ENCODE measurements at places on chromosomes 1 and 21.

DNA sequence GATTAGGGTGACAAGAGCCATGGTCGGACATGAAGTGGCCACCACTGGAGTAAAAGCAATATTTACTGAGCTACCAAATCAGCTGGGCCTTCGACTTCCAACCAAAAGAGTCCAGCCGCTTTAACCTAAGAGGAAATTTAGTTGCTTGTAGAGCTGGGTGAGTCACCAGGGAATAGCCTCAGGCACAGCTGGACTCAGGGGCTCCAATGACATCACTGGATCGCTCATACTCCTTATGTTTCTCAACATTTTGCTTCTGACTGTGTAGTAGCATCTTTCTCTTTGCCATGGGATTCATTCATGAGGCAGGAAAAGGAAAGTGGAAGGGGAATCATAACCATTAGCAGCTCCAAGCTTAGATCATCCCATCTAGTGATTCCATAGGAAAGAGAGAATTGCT, 664.4 kb downstream of the MATN1 start:
- no peak for DNase-seq

GRCh38 chr1:151825204-151825603, 6.4 kb downstream of the RORC start:
- DNase-seq = no peak

DNA sequence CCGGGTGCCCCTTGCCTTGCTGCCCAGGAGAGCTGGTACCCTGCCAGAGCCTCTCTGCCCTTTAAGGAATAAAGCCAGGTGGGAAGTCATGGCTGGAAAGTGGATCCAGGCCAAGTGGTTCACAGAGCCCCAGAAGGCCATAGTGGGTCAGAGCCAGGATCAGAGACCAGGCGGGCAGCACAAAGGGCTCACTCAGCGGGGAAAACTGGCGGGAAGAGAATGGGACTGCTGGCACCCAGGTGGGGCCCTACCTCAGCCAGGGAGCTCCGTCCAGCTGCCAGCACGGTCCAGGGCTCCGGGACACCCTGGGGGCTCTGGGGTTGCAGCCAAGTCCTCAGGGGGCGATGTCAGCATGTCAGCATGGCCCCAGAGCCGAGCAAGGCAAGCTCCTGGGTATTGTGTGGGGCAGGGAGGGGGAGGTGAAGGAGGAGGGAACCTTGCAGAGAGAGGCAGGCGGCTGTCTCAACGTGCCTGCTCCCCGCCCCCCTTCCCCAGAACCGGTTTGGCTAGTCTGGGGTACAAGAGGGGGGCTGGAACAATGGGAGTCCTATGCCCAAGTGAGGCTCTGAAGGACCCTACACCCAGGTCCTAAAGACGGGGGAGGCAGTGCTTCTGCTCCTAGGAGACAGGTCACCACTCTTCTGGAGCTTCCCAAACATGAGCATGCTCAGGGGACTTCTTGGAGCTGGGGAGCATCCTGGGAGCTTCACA, at the start of gene ARHGEF19:
Gene ARHGEF19, minus strand, starts transcription at position 402 of the 711 bp plus-strand sequence. CDS start 3,598 bp downstream, outside the sequence.
- no peak for DNase-seq

DNA sequence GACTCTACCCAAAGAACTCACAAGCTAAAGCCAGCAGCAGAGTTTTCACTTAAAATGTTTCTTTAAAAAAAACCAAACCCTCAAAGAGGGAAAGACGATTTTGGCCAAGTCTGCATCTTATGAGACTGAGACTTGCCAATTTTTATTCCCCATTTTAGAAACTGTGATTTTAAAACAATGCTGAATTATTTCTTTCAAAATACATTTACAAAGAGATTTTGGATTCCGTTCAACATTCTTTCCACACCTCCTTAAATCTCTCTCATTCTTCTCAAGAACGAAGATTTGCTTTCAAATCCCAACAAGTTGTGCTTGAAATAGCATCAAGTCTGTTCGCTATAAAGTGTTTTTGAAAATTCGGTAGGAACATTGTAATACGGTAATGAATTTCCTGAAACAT, 133.9 kb upstream of the VANGL1 start:
- DNase-seq = no peak

- DNase-seq = no peak
Measured at GRCh38 chr1:60068393-60069045, 5.1 kb downstream of the C1orf87 start.

- no peak for DNase-seq
Measured at GRCh38 chr1:166484871-166485270, 318.1 kb upstream of the FAM78B start.

DNA sequence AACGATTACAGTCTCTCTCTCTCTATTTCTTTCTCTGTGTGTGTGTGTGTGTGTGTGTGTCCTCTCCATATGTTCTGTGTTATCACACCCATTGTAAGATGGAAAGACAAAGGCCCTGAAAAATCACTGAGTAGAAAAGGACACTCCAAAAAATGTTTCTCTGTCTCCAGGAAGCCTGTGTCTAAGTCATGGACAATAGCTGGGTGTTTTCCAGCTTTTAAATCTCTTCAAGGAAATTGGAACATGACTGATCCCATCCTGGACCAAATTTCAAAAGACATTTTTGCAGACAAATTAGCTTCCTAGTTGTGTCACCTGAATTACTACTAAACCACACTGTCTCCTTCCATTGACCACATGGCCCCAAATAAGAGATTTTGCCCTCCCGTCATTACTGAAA, 31.0 kb upstream of the LMX1A start:
- no peak for DNase-seq

GRCh38 chr1:23628951-23629387, 62.6 kb upstream of the RPL11 start:
- no peak for DNase-seq

- DNase-seq = no peak
Measured at GRCh38 chr1:28258628-28259251, 578 bp upstream of the SESN2 start.

GRCh38 chr1:181087400-181087901, 1.0 kb upstream of the IER5 start:
- DNase-seq = no peak

DNA sequence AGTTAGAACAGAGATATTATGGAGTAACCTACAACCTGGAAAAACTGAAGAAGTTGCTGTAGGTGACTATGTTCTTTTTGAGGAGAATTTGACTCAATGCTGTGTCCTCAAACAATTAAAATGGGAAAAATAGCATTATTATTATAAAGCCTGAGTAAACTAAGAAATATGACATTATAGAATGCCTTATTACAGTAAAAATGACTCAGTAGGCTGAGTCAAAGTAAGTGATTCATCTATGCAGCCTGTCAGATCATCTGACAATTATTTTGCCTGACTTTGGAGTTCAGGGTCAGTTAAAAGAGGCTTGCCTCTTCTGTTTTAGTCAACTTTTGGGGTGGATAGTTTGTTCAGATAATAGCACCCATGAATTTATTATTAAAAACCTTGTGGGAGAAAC, 150.8 kb upstream of the PTGFR start:
- no peak for DNase-seq

DNA sequence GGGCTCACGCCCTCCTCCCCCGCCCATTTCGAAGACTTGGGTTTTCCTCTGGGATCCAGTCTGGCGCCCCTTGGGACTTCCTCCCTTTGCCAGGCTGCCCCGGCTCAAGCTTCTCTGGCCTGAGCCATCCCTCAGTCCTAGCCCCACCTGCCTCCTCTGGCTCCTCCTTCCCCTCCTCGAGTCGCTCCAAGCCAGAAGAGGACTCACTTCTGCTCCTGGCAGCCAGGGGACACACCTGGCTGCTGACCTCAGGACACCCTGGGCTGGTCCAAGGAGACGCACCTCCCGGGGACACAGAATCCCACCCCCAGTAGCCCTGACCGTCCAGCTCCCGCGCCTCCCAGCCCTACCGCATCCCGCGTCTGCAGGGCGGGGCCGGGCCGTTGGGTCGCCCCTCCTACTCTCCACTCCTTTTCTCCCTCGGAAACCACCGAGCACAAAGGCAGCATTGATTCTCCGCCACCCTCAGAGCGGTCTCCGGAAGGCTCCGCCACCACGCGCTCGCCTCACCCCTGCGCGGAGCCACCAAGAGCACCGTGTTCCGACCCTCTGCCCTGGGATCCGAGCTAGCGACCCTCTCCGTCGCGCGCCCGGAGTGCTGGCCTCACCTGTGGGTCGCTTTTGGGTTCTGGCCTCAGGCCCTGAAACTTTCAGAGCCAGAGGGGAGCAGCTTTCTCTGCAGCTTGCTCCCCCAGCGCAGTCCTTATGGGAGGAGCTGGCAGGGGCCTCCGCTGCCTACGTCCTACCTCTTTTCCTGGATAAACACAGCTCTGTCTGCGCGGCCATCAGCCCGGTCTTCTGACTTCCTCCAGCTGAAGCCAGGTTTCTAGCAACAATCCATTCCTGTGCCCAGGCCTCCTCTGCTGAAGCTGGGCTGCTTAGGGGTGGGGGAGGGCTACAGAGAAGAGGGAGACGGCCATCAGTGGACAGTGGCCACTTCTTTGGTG, at the start of gene C2CD4D:
Gene C2CD4D, minus strand, starts transcription at position 364 of the 947 bp plus-strand sequence. CDS start 831 bp downstream, outside the sequence.
- peak; percentile 35 for DNase-seq

DNA sequence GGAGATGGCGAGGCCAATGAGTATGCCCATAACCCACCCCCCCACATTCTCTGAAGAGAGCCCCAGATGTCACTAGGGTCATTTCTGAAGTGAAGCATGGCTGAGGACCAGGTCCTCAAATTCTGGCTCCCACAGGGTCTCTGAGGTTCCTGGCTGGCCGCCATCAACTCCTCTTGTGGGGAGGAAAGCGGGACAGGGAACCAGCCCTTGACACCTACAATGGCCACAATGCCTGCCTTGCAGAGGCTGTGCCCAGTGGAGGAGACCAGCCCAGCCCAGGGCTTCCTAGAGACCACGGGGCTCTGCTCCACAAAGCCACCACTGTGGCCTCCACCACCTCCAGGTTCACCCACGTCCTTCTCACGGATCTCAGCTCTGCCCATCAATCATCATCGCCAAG, 120.1 kb upstream of the ARHGEF16 start:
- no peak for DNase-seq

DNA sequence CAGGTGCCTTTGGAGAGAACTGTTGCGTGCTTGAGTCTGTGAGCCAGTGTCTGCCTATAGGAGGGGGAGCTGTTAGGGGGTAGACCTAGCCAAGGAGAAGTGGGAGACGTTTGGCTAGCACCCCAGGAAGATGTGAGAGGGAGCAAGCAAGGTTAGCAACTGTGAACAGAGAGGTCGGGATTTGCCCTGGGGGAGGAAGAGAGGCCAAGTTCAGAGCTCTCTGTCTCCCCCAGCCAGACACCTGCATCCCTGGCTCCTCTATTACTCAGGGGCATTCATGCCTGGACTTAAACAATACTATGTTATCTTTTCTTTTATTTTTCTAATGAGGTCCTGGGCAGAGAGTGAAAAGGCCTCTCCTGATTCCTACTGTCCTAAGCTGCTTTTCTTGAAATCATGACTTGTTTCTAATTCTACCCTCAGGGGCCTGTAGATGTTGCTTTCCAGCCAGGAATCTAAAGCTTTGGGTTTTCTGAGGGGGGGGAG, 2.4 kb downstream of the BTG2 start:
- no peak for DNase-seq

DNA sequence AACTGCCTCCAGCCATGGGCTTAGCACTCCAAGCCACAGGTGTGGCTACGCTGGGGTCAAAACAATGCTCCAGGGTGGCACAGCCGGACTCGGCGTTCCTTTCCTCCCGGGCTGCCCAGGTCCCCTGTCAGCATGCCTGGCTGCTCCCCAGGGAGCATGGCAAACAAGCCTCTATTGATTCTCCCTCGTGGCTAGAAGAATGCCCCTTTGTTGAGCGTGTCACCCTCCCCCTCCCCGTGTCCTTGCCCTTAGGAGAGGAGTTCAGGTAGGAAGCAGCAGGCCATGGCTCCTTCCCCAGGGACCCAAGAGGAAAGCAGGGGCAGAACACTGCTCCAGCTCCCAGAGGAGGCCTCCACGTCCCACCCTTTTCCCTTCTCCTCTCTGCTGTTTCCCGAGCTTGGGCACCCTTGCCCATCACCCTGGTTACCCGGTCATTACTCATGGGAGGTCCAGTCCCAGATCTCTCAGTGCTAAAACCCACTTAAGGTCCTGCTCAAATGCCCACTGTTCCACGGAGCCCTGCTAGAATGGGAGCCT, 57.4 kb upstream of the CITED4 start:
- no peak for DNase-seq

- DNase-seq = no peak
Measured at GRCh38 chr1:9181990-9182783, 52.4 kb upstream of the H6PD start.

- no peak for DNase-seq
Measured at GRCh38 chr1:151584278-151584677, 27.6 kb upstream of the SNX27 start.

- no peak for DNase-seq
Measured at GRCh38 chr1:1763657-1764621, 14.3 kb downstream of the NADK start.

GRCh38 chr21:45788637-45789506, 145.3 kb downstream of the PCBP3 start:
- DNase-seq = no peak

- DNase-seq = no peak
Measured at GRCh38 chr1:11308699-11309224, 35.8 kb downstream of the UBIAD1 start.

DNA sequence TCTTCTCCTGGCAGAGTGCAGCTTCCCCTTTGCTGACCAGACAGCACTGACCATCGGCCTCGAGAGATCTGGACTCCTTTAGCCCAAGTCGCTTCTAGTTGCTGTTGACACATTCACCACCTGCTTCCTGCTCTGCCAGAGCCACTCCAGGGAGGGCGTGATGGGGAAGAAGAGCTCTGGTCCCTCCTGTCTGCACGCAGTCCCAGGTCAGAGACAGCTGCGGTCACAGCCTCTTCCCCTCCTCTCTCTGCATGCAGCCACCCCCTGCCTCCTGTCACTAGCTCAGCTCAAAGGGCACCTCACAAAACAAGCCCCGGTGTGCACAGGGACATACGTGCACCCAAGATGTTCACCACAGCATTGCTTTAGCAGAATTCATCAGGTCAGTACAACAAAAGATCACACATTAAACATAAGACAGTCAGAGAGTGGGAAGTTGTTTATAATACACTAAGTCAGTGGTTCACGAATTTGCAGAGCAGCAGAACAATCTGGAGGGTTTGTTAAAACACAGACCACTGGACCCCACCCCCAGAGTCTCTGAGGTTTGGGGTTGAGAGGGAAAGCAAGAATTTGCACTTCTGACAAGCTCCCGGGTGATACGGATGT, 132.9 kb downstream of the SYF2 start:
- DNase-seq = no peak

DNA sequence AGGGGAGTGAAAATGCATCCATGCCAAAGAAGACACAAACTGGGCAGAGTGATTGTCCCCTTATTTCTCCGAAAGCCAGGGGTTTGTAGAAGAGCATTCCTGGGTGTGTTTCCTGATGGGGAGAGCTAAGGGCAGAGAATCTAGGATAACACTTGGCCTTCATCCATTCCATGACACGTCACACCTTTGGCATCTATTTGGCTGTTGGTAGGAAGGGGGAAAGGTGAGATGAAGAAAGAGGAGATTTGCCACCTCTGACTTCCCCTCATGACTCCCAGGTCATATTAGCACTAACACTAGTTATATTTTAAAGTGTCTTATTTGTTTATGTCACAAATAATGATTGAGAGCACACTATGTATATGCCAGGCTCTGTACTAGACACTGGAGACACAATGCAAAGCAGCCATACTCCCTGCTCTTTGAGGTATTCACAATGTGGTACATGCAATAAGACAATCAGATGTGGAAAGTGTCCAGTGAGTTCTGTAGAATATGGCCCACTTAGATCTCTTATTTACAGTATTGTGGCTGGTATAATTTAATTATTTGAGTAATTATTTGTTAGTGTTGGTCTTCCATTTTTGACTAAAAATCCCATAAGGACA, 54.5 kb upstream of the GADD45A start:
- DNase-seq = no peak

Data from right renal pelvis (tissue), 4 donors.